ENCODE measurements at places on chromosomes 1 and 21.

GRCh38 chr1:77504986-77505385, 177.5 kb downstream of the ZZZ3 start:
- DNase-seq, result no peak

GRCh38 chr1:18705811-18706210, 75.2 kb downstream of the PAX7 start:
- DNase-seq, result no peak

DNA sequence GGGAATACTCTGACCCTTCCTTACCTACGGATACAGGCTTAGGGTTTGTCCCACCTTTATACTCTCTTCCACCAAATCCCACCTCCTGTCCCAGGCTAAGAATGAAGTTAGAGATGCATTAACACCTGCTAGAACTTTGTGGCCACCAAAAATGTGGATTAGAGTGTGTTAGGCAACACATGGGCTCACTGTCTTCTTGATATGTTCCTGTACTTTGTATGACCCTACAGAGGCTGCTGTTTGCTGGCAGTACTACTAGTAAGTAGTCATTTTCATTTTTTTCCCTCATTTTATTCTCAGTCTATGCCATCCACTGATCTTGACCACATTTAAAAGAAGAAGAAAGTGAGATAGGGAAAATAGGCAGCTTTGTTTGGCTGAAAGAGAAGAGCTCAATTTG, 21.0 kb upstream of the TMEM39B start:
- DNase-seq, result no peak

DNA sequence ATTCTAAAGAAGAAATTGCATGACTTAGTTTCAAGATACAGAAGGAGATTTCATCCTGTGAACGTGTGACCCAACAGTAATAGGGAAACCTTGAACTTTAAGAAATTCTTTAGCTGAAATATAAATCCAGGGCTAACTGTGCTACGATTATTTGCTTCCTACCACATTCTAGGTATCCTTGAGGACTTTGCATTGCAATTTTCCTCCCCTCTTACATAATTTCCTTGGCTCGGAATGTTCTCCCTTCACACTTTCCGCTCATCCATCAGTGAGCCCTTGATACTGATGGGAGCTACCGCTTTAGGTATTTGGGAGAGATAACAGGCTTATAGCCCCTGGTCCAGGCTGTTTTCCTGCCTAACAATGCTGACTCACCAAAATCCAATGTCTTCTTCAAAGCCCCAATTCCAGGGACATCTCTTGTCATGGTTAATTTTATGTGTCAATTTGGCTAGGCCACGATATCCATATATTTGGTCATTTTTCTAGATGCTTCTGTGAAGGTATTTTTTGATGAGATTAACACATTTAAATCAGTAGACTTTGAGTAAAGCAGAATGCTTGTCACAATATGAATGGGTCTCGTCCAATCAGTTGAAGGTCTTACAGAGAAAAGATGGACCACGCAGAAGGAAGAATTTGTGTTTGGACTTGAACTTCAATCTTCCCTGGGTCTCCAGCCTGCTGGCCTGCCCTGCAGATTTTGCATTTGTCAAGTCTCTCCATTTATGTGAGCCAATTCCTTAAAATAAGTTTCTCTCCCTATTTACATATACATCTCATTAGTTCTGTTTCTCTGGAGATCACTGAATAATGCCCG, 121.2 kb downstream of the PTPN14 start:
- DNase-seq, result no peak

DNA sequence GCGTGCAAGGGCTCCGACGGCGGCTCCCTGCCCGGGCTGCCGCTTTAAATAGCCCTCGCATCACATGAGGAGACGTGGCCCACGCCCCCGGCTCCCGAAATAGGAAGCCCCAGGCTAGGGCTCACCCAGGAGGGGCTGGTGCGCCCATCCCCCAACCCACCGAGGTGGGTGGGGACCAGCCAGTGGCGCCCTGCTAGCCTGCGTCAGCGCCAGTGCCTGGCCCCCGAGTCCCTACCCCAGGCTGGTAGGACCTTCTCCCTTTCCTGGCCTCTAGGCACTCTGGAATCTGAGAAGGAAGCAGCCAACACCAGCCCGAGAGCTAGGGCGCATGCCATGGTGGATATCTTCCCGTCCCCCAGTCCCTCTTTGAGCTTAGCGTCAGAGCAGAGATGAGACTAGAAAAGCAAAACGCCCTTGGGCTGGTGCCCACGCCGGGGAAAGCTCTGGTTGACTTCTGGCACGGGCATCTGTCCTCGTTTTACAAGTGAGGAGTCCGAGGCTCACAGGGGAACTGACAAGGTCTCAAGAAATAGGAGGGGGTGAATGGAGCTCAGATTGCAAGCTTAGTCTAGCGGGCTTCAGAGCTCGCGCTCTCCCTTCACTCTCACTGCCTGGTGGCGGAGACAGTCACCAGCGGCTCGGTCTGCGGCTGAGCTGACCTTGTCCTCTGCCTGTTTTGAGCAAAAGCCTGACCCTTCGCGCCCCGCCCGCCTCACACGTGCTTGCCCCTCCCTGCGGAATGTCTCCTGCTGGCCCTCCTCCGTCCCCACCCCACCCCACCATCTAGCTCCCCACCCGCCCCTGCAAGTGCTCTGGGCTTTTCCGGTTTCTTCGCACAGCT, at the start of gene FABP3:
FABP3 (minus strand) TSS at position 21 of the 841 bp plus-strand sequence. CDS start 62 bp downstream, outside the sequence.
- DNase-seq, result no peak

DNA sequence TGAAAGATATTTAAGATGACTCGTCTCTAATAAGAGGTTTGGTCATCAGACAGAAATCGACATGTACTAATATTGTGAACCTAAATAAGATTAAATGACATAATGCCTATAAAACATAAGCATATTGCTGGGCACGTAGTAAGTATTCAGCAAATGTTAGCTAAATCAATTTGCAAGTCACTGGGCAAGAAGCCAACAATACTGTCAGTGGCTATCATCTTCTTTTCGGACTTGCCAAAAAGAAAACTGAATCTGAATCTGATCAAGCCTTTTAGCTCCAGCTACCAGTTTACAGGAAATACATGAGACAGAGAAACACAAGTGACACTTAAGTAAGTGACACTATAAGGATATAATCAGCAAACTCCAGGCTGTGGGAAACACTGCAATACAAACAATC, 46.0 kb downstream of the RPL5 start:
- no peak for DNase-seq

DNA sequence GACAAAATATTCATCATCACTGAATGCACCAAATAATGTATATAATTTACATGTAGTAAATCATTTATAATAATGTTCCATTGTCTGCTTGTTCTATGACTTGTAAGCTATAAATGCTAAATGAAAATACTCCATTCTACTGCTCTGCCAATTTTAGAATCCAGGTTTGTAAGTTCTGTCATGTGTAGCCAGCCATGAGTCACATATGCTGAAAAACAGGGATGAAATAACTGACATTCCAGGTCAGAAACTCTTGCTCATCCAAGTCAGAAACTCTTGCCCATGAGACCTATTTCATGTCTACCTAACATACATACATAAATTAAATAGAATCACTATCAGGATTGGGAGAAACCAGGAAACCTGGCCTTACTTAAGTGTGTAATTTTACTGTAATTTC, 95.6 kb downstream of the ASH1L start:
- peak; percentile 66 for DNase-seq

DNA sequence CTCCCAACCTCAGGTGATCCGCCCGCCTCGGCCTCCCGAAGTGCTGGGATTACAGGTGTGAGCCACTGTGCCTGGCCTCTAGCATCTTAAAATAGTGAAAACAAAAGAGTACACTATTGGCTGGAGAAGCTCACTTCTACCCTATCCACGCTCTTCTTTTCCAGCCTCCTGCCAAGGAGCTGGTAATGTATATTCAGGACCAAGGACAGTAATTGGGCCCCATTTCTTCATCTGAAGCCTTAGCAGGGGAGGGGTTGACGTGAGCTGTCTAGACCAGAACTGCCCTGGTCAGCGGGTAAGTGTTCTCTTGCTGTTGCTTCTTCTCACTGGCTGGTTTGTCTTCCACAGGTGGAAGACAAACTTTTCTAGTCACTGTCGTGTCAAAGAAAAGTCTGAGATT, 70.2 kb downstream of the DNM3 start:
- DNase-seq, result no peak

DNA sequence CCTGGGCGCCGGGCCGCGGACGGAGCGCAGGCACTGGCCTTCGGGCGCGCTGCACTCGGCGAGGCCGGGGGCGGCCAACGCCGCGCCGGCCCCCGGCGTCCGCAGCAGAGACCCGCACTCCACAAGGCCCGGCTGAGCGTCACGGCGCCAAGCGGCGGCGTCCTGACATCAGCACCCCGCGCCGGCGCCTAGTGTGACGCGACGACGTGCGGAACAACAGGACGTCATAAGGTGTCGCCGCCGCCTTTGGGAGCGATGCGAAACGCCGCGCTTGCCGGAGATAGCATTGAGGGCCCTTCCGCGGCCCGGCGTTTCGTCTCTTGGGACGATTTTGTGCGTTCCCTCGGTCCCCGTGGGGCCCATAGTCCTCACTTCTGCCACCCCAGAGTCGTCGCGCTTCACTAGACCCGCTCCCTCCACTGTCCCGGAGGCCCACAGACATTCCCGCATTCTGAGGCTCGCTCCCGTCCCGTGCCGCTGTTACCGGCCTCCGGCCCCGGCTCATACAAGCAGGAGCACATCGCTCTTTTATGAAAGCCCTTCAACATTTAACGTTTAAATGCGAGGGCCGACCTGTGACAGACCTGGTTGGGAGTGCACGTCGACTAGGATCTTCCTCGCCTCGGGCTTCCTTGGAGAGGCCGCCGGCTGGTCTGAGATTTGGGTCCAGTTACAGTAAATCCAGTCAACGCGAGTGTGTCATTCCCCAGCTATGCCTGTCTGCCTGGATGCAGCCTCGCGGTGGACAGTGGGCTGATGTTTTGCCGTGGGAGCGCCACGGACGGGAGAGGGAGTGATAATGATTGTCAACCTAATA, at the start of gene SSU72:
SSU72 (minus strand) TSS at position 143 of the 817 bp plus-strand sequence. CDS start 306 bp downstream, outside the sequence.
- peak; percentile 83 for DNase-seq
